Activated CD4-positive, alpha-beta T cell treated with anti-CD3 and anti-CD28 coated beads for 36 hours (primary cell): ENCODE measurements at places on chromosomes 4 and X. TPM values are rescaled to one million over a fixed set of nuclear protein-coding genes. Genes with fewer than 3 reads are reported as not detected.
A peak's percentile ranks its signal among the peaks of the same experiment; 100 is the strongest.

NEUROG2 gene
- total RNA-seq: 0.11 TPM

CXCL3 gene
- total RNA-seq: not detected

GRCh38 chr4:185096032-185096653 lies 46.9 kb upstream of the SLC25A4 start:
- peak; percentile 41 for DNase-seq

DNA sequence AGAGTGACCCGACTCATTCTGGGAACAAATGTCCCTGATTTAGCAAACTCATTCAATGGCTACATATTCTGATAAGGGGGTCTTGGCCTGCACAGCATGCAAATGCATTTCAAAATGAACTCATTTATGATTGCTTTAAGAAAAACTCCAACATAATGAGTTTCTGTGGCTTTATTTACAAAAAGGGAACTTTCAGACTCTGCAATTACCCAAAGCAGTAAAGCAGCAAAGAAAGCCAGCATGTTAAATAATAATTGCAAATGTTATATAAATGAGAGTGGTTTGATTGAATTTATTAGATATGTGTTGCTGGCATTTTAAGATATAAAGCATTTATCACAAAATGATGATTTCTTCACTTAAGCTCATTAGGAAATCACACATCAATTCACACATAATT lies 295.7 kb downstream of the FBXW7 start:
- no peak for DNase-seq

DNA sequence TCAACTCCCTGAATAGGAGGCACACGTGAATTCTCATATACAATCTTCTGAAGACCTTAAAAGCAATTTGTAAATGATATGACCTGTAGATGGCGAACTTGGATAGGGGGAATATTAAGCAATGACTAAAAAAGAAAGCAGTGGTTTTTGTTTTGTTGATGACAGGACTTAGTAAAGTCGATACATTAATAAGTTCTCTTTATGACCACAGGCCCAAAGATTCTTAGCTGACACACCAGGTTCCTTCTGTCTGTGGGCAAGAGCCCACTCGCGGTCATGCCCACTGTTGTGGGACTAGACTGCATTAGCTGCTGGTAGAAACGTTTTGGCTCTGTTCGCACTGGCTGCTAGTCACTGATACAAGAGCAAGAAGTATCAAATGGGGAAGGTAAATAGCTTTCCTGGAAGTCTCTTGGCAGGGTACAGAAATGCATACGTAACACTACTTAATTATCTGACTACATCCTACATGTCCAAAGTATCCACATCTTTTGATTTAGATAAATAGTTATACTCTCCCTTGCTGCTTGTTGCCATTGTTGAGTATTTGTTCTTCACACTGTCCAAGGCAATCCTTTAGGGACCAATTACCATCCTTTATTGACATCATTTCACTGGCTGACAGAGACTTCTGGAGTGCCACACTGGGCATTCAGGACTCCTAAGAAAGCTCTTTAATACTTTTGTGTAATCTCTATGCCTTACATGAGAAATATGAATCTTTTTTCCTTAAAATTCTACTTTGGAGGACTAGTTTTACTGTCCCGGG lies 31.0 kb downstream of the ALPK1 start:
- DNase-seq: peak; percentile 20

DNA sequence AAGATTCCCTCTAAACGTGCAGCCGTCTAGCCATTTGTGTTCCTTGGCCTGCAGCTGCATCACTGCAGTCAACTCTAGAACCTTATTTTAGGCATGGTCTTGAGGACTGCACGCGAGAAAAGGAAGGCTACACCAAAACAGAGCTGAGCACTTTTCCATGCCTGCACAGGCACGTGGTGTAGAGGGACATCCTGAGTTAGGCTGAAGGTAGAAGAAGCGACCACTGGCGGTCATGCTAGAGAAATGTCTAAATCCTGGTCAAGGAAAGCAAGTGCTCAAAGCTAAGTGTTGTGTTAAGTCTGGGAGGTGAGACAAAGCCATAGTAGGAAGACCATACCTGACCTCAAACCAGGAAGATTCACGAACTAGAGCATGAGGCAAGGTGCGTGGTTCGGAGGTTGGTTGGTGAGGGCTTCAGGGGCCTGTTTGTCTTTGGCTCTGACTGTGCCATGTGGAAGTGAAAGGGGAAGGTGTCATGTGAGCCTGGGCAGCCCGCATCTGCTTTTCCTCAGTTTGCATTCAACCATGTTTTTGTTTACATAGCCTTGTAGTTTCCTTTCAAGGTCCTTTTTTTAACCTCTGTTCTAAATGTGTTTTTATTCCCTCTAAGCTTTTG lies 203.8 kb downstream of the AASDH start:
- DNase-seq: no peak

DNA sequence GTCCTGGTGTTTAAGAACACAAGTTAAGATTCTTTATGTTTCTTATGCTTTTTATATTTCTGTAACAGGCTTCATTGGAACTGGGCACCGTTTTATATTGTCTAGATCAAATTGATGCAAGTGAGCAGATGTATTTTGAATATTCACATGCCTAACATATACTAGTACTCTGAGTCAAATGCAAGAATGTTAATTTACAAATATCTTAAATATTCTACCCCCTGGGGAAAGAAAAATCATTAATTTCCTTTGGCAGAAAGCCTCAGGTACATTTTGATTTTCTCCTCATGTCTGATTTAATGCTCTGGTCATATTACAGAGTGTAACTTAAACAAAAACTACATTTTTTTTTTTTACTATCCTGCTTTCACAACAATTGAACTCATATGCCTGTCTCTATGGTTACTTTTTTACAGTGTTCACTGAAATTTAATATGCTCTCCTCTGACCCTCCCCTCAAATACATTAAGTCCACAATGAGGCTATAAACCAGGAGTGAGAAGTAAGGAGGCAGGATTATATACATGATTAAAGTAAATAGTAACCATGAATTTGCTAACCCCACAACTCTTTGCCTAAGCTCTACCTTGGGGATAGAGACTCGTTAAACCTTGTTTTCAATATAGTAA lies 2.4 kb upstream of the NSUN7 start:
- no peak for DNase-seq

- DNase-seq: no peak
Observed at GRCh38 chr4:88866862-88867550, 169.4 kb upstream of the NAP1L5 start.

GRCh38 chrX:111719426-111720210 lies 38.6 kb downstream of the ALG13 start:
- DNase-seq: no peak
